ENCODE measurements at places on chromosomes 3 and 15.

DNA sequence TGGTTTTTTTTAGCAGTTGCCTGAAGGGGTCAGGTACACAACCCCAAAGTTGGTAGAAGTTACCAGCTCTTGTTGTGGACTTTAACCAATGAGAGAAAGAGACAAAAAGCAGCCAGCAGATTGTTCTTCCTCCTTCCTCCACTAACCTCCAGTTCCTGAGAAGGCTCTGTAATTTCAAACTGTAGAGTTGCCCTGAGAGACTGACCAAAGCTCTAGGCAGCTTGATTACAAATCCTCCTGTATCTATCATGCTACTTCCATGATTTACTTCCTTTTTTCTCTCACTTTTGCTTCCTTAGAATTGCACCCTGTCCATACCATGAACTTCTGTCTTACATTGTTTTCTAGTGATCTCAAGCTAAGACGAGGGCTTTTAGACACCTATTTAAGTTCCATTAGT is 29.2 kb downstream of the NSUN3 start:
- DNase-seq, result no peak

DNA sequence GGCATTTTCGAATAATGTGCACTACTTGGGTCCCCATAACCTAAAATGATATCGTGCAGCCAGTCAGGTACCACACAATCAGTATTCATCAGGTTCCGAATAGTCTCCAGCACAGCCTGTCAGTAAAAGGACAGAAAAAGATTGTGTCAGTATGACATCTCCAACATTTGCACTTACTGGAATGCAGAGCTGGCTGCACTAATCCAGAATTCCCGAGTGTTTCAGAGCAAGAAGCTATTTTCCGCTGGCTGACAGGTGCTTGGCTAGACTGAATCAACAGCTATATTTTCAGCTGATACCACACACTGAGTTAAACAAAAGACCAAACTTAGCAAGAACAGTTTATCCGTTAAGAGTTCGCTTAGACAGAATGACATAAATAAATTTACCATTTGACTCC is 68.8 kb downstream of the AQR start:
- peak; percentile 1 for DNase-seq

DNA sequence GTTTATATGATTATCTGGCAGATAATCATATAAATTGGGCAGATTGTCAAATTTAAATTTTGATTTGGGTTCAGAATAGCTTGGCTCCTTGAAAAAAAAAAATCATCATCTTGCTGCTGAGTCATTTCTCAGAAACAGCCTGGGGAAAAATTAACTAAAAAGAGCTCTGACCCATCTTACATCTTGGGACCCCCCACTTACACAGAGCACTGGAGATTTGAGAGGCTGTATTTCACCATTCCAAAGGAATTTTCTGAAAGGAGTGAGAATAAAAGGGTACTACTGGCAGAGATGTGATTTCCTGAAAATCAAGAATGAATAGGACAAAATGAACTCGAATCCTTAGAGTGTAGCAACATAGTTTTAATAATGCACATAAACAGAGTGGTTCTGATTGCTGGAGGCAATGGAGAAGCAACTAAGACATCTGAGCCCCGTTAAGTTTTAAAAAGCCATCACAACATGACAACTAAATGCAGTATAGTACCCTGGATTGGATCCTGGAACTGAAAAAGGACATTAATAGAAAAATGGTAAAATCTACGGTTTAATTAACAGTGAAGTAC is 97.5 kb downstream of the RFTN1 start:
- no peak for DNase-seq

GRCh38 chr15:82597815-82598214 is 49.3 kb downstream of the CPEB1 start:
- DNase-seq, result no peak

Measured in COR-L47 (cell line).